ENCODE measurements at places on chromosomes 11 and 22.

DNA sequence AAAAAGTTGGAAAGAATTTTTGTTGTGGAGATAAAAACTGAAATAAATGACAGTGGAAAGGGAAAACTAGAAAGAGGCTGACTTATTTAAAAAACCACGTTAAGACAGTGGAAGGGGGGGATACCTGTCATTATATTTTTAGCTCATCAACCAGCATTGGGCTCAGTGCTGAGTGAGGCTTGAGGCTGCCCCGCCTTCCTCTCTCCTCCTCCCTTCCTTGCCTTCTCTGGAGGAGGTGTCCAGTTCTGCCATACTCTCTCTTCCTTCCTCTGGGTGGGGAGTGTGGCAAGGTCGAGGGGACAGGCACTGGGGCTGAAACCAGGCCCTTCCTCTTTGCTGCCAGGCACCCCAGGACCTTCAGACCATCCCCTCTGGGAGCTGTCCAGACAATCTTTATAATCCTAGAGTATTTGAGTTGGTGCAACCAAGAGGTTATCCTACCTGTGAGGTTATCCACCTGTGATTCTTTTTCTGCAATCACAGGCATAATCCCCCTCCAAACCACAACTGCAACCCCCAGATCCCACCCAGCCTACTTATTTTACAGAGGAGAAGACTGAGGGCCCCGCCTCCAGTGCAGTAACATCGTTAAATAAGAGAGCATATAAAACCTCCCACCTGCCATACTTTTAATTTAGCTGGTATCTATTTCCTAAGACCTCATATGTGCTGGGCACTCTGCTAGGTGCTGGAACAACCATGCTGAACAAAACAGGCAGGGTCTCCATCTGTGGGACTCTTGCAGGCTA is 578.5 kb downstream of the BUD13 start:
- DNase-seq = no peak

GRCh38 chr11:35357923-35358322 is 61.4 kb downstream of the SLC1A2 start:
- no peak for DNase-seq

DNA sequence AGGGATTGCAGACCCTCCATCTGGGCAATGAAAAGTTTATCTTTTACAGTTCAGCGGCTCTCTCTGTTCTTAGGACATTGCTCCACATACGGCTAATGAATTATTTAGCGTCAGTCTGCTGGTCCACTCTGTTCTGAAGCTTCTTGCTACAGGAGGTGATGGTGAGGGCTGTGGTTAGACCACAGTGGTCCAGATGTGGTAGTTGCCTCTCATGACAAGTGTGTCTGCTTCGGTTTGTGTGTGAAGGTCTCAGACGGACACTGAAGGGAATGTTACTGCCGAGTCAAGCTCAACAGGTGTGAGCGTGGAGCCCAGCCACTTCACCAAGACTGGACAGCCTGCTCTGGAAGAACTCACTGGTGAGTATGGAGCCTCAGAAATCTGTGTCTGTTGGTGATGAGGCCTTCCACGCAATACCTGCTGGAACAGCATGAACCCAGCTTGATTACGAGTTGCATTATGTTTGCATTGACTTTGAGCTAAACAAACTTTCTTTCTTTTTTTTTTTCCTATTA is 220.8 kb downstream of the DBX1 start:
- no peak for DNase-seq

DNA sequence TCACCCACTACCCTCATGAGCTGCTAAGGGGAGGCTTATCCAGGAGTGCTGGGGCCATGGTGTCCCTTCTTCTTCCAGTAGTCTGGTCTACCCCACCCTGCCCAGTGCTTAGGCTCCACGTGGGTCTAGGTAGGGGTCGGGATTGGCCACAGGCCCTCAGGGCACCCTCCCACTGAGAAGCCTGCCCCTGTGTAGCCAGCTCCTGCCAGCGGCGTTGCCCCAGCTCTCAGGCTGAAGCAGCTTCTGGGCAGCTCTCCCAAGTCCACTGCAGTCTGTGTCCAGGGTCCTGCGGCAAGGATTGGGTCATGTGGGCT is 24.0 kb upstream of the RIC3 start:
- DNase-seq = no peak

GRCh38 chr22:44446483-44446882 is 51.5 kb downstream of the RTL6 start:
- no peak for DNase-seq

GRCh38 chr11:29962243-29962642 is 54.6 kb downstream of the KCNA4 start:
- DNase-seq = no peak

GRCh38 chr22:40588726-40589125 is 47.8 kb downstream of the MRTFA start:
- no peak for DNase-seq

- no peak for DNase-seq
Observed at GRCh38 chr11:119754199-119754598, 25.2 kb upstream of the NECTIN1 start.

GRCh38 chr11:64384981-64385944 is 26.3 kb downstream of the RPS6KA4 start:
- DNase-seq = no peak

GRCh38 chr11:3617990-3618389 is 23.8 kb downstream of the ART5 start:
- no peak for DNase-seq

DNA sequence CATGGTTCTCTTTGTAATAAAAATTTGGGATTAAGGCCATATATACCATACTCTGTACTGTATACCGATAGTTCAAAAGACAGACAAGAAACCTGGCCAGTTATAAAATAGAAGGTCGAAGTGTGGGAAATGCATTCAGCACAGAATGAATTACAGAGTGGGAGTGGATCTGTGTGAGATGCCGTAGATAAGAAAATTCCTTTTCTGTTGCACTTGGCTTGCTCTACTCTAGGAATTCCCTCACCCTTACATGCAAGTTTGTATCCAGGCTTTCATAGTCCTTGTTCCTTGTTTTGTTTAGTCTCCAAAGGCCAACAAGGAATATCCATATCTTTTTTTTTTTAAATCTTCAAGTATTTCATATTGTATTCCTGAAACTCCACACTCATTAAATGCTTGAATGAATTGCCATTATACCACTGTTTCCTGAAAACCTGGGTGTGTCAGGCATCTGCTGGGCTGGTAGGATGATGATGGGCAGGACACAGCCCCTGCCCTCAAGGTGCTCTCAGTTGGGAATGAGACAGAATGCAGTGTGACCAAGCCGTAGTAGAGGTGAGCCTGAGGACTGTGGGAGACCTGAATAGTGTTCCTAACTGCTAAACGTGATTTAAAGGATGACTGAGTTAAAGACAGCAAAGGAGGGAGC is 53.5 kb downstream of the TEAD1 start:
- DNase-seq = no peak

DNA sequence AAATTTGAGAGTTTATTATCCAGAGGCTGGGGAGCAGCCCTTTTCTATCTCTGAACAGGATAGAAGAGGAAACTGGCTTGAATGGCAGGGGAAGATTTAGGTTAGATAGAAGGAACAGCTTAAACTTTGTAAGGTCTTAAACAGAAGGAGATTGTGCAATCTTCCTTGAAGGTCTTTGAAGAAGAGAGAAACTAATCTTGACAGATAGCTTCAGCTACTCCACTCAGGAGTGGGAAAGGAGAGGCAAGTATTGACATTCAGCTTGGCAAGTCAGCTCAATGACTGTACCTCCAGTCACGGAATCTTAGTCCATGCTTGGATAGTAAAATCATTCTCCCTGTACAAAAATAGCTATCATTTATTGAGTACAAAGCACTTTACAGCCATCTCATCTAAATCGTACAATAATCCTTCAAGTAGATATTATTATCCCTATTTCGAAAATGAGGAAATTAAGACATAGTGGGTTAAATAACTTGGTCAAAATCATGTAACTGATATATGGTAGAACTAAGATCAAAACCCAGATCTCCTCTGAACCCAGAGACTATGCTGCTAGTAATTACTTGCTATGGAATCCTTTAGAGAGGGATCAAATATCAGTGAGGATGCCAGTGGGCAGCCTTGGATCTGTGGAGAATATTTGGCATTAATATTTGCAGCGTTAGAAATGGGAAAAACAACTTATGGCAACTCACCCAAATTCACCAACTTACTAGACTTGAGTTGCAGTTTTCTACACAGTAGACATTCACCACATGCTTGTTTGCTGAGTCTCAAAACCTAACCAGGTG is 14.6 kb downstream of the C11orf97 start:
- no peak for DNase-seq

DNA sequence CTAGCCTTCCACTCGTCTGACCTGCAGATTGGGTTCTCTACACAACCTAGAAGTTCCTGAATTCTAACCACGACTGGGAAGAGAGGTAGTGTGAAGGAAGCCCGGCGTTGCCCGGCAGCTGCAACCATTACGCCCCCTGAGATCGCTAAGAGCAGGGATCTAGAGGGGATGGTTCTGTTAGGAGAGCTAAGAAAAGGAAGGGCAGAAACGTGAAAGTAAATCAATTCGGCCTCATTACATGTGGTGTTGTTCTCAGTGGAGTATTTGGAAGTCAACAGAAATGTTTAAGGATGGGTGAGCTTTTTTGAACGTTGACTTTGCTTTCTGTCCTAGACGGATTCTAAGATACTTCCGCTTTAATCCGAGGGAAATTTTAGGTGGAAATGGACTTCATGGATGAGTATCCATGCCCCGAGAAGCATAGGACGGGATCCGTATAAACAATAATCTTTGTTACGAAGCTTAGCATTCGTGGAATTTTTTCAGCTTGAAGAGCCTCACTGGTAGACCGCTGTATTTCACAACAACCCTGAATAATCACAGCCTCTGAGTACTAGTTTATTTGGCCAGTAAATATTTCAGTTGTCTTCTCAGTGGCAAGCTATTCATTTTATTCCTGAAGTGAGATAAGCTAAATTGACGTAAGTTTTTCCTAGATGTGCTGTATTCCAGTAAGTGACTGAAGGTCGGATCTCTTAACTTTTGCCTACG is 629 bp downstream of the ATP5MG start:
- DNase-seq = peak; percentile 79

DNA sequence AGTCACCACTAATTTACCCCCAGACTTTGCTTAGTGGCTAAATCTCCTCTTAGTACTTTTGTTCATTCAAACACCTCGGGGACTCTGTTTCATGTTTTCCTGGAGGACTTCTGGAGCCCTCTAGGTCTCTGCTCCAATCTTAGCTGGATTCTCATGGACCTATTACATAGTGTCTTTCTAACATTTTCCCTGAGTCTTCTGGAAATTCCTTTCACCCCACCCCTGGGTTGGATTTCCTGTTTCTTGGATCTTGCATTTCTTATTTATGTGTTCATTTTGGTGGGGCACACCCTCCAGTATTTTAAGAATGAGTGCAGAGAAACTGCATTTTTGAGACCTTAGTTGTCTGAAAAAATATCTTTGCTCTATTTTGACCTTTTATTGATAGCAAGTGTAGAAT is 220.1 kb downstream of the BLID start:
- peak; percentile 79 for DNase-seq

- no peak for DNase-seq
Observed at GRCh38 chr11:20248871-20249270, 88.6 kb upstream of the DBX1 start.

DNA sequence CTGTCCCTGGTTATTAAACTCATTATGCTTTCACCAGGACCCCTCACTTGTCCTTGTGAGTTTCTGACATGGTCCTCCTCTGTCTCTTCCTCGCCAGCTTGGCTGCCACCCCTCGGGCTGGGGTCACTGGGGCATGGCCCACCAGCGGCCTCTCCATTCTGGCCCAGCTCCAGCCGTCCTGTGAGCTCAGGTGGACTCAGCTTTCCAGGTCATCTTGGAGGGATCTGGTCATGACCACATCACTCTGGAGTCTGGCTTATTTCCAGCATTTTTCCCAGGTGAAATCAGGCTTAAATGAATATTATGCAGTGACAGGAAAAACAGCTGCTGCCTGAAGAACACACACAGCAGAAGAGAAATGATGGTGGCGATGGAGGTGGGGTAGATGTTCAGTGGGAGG is 224.5 kb downstream of the ADAMTS15 start:
- no peak for DNase-seq

DNA sequence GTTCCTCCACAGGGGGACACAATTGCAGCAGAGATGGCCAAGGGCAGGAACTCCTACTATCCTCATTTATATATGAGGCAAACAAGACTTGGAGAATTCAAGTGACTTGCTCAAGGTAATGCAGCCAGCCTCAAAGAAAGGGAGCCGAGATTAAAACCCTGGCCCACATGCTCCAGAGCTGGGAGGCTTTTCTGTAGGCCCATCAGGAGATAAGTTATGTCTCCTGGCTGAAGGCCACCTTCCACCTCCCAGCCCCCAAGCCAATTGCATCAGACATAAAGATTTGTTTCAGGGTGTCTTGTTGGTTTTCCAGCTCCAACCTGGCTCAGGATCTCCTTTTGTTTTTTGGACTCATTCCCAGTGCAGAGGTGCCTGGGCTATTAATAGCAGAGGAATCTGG is 59.5 kb downstream of the SMIM38 start:
- DNase-seq = no peak

GRCh38 chr11:126488591-126489370 is 133.3 kb downstream of the ST3GAL4 start:
- no peak for DNase-seq

DNA sequence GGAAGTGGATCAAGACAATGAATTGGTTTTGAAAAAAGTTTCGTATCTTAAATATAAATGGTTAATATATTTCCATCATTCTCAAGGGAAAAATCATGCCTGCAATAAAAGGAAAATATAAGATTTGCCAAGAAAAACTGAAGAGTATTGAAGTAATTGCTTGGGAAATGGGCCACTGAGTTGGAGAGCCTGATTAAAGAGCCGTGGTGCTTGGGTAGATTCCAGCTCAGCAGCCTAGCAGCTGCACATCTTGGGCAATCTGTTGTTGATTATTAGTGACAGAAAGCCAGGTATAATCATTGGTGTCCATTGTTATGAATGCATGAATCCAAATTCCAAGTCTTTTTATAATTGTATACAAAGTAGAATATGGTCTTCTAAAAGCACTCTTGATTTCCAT is 800.9 kb upstream of the CHORDC1 start:
- DNase-seq = no peak

DNA sequence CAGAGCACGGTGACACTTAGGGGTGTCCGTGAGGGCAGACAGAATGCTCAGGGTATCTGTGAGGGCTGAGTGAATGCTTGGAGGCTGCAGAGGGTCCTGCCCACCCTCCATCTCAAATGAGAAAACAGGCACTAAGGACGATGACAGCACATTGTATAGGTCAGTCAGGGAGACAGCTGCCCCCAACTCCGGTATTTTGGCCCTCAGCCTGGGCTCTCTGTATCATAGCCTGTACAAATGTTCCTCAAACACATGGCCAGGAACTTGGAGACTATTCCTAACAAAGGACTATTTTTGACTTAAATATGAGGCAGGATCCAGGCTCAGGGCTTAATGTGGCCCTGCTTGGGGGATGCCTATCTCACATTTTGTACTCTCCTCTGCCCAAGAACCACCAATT is 145.4 kb downstream of the OPCML start:
- DNase-seq = no peak
